Iris pigment epithelial cell (primary cell): ENCODE measurements at places on chromosomes 4 and X.

GRCh38 chr4:61067381-61067780, 132.7 kb upstream of the ADGRL3 start:
- no peak for DNase-seq

GRCh38 chr4:159227378-159227777, 124.5 kb downstream of the RAPGEF2 start:
- DNase-seq: peak; percentile 59

GRCh38 chrX:9938516-9938915, 28.6 kb upstream of the CLDN34 start:
- no peak for DNase-seq

- no peak for DNase-seq
Measured at GRCh38 chr4:98586962-98587354, 71.5 kb downstream of the TSPAN5 start.

- no peak for DNase-seq
Measured at GRCh38 chrX:101385795-101386541, at the start of gene BTK. TSS of gene BTK (minus strand) at chrX:101386191. CDS start at chrX:101375284, 10,907 bp downstream.

DNA sequence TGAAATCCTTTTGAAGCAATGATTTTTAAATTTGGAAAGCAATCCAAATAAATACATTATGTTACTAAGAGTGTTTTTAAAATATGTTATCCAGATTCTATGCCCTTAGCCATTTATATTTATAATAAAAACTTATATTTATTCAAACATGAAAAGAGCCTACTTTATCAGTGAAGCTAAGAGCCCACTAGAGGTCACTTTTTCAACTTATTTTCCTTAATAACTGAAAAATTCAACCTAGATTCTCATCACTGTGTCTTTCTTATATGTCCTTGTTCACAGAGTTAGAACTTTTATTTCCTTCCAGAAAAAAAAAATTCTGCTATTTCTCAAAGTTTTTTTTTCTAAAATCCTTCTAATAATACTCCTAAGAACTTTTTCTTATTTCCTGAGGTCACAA, 23.9 kb downstream of the PRDM8 start:
- DNase-seq: no peak

DNA sequence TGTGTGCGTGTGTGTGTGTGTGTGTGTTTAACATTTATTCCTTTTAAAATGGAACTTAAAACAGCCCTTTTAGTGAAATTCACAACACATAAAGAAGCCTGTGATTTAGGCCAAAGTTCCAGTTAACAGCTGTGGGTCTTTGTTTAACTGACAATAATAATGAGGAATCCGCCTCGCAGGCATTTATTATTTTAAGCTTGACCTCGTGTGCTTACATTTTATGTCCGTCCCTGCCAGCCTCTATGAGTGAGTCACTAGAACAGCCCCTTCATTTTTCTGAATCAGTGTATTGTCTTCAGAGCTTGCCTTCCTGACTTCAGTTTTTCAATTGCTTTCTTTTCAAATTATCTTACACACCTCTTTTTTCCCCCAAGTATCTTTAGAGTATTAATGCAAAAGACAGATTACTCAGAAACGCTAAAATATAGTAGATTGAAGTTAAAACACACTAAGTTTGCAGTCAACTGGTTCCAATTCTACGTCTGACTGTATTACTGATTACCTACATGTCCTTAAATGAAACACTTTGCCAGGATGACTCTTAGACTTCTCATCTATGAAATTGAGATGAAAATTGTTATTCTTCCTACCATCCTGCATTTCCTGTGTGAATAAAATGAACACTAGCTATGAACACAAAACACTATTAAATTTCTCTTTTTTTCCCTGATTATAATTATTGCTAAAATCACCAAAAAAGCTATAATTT, 319.6 kb upstream of the HS3ST1 start:
- DNase-seq: peak; percentile 74

DNA sequence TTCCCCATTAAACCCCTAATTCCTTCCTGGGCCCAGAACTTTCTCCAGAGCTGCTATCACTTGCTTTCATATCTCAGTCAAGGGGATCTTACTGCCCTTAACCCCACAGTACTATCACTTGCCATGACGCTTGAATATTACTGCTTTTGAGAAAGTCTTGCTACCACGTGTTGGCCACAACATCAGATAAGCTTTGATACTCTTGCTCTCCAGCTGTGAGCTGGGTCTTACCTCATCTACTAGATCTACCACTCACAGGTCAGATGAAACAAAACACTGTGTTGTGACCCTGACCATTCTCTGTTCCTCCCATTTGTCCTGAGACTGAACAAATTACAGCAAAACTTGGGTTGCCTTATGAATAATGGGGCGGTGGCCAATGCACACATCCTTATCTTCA, 12.1 kb upstream of the TAPT1 start:
- no peak for DNase-seq

DNA sequence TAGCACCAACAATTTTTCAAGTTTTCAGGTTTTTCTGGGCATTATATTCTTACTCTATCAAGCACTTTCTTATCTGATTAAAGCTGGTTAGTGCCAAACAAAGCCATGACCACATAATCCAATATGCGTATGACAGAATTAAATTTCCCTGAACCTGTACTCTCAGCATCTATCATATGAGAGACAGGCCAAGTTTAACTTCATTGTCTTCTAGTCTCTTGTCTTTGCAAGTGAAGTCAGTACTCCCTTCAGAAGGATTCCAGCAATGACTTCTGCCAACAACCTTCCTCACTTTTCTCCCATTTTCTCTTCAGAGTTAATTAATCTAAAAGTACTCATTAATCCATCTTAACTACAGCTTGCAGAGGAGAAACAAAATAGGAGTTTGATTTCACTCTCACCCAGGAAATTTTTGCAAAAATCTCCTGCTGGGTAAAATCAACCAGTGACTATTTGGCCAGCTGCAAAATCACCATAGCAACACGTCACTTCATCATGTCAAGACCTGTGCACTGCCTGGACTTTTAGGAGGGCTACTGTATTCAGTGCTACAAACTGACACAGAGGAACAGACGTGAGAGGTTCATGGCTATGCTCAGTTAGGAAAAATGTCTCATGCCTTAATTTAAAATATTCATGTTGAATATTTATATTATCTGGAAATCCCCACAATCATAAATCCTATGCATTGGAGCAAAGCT, 208.4 kb downstream of the ANTXR2 start:
- no peak for DNase-seq

GRCh38 chr4:1763550-1764080, 29.5 kb upstream of the FGFR3 start:
- peak; percentile 43 for DNase-seq

DNA sequence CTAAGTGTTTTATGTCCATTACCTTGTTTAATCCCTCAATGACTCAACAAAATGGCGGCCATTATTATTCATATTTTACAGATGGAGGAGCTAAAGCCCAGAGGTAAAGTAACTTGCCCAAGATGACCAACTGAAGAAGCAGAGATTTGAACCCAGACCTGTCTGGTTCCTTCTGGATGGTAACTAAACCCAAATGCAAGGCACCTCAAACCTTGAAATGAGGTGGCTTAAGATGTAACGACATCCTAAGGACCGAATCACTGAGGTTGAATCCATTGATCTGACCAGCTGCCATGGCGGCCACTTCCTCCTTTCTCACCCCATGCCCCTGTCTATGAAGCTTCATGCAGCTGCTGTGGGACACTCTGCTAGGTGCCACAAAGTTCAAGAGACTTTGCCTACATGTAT, 932 bp downstream of the TLR10 start:
- DNase-seq: no peak

DNA sequence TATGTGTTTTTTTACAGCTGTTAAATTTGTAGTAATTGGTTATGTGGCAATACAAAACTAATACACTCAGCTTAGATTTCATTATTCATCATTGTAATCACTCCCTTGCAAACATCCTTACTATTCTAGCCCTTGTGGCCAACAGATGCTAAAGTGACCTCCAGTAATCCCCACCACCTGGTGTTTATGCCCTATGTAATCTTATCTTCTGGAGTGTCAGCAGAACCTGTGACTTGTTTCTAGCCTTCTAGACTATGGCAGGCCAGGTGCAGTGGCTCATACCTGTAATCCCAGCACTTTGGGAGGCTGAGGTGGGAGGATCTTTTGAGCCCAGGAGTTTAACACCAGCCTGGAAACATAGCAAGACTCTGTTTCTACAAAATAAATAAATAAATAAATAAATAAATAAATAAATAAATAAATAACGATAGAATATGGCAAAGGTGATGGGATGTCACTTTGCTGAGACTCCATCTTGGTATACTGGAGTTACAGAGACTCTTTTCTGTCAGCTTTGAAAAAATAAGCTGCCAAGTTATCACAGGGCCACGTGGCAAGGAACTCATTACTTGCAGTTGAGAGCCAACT, 12.3 kb upstream of the TSR2 start:
- no peak for DNase-seq

- DNase-seq: no peak
Measured at GRCh38 chrX:27057883-27058282, 405.3 kb downstream of the PPP4R3C start.

GRCh38 chr4:1487761-1488160, 81.5 kb upstream of the NKX1-1 start:
- no peak for DNase-seq

- DNase-seq: peak; percentile 16
Measured at GRCh38 chrX:3521396-3521795, 174.9 kb upstream of the MXRA5 start.

- DNase-seq: no peak
Measured at GRCh38 chrX:107744868-107745267, 30.7 kb downstream of the TSC22D3 start.

DNA sequence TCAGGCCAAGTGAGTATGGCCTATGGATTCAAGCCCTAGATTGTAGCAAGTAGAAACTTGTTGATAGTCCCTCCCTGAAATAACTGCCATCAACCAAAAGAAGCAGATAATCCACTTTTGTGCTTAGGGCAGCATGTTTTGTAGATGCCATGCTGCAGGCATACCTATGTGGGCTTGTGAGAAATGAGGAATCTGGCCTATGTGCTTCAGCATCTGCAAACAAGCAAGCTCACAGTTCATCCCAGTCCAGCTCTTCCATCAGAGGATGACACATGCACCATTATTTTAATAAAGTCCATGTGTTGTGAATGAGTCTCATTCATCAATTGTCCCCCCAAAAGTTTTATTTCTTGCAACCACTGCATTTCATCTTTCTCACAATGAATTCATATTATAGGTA, 421.9 kb upstream of the DIPK2B start:
- DNase-seq: peak; percentile 52

DNA sequence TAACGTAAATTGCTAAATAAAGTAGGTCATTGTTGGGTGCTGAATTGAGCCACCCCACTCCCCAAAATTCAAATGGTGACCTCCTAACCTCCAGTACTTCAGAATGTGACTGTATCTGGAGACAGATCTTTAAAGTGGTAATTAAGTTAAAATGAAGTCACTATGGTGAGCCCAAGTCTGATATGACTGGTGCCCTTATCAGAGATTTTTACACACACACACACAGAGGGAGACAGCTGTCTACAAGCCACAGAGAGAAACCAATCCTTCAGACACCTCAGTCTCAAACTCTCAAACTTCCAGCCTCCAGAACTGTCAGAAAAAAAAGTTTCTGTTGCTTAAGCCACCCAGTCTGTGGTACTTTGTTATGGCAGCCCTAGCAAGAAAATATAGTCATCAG, 879.2 kb upstream of the INTU start:
- no peak for DNase-seq

DNA sequence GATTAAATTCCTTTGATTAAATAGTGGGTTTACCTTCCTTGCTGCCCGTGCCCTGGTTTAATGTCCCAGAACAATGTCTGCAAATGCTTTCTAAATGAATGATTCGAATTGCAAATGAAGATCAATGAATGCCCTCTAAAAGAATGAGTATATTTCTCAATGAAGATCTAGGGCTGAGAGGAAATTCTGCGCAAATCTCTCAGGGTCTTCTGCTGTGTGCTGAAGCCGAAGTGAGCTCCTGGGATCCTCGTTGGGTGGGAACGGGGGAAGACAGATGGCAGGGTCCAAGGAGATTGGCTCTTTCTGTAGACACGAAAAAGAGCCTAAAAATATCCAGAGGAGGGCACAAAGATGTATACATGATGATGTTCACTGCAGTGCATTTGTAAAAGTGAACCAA, 224.8 kb downstream of the STIM2 start:
- DNase-seq: no peak

- no peak for DNase-seq
Measured at GRCh38 chr4:76773766-76774165, 124.2 kb downstream of the SOWAHB start.

DNA sequence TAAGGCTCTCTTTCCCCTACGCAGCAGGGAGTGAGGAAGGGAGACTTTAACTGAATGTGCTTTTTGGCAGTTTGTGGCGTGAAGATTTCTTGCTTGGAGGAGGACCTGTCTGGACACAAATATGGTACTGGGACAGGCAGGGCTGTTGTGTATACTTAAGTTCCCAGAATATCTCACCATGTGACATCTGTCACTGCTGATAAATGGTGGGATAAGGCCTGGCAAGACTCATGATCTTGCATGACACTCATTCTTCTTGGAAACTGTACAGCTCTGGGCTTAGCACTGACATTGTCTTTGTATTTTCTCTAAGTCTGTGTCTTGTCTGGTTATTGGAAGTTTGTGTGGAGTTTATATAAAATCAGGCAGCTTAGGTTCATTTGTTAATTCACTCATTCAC, 93.1 kb downstream of the STK32B start:
- DNase-seq: no peak
